ENCODE measurements at places on chromosomes 4 and X. TPM values are rescaled to one million over a fixed set of nuclear protein-coding genes. Genes with fewer than 3 reads are reported as not detected.
A peak's percentile ranks its signal among the peaks of the same experiment; 100 is the strongest.

GRCh38 chr4:6526671-6527091, 48.3 kb upstream of the MAN2B2 start:
- H3K4me3 ChIP-seq: no peak overlapping the region
- H3K27me3 ChIP-seq: no peaks in the 10 kb centered on the region
- no peak overlapping the region for H3K27ac ChIP-seq
- DNase-seq: no peak

GRCh38 chr4:65510976-65511375, 159.3 kb downstream of the EPHA5 start:
- H3K4me1 ChIP-seq: peaks cover 15% of the 10 kb centered on the region
- H3K36me3 ChIP-seq: no peaks in the 10 kb centered on the region
- H3K27me3 ChIP-seq: no peaks in the 10 kb centered on the region
- no peak overlapping the region for H3K27ac ChIP-seq

DNA sequence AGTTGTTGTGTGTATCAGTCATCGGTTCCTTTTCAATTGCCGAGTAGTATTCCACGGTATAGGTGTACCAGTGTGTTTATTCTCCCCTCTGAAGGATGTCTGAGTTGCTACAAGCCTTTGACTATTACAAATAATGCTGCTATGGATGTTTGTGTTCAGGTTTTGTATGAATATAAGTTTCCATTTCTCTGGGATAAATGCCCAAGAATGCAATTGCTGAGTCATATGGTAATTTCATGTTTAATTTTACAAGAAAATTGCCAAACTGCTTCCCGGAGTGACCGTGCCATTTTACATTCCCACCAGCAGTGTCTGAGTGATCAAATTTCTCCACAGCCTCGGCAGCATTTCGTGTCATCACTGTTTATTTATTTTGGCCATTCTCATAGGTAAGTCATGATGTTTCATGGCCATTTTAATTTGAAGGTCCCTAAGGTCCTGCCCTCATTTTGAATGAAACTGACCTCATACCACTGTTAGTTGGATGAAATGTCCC, 73.9 kb downstream of the IRF2 start:
- peaks cover 26% of the 10 kb centered on the region for H3K36me3 ChIP-seq
- peak overlapping the region; percentile 35 for H3K27ac ChIP-seq
- no peak overlapping the region for H3K4me3 ChIP-seq
- peak; percentile 61 for DNase-seq
- H3K27me3 ChIP-seq: no peaks in the 10 kb centered on the region
- H3K4me1 ChIP-seq: peaks cover 45% of the 10 kb centered on the region

The GPR119 gene
- not detected for total RNA-seq

The CC2D2A gene
- 3.9 TPM for total RNA-seq

GRCh38 chrX:71629467-71629866, 11.2 kb upstream of the CXCR3 start:
- H3K27ac ChIP-seq: no peak overlapping the region
- H3K4me1 ChIP-seq: no peaks in the 10 kb centered on the region
- no peaks in the 10 kb centered on the region for H3K27me3 ChIP-seq
- no peak for DNase-seq
- no peak overlapping the region for H3K4me3 ChIP-seq
- no peaks in the 10 kb centered on the region for H3K36me3 ChIP-seq

The ARHGAP36 gene
- not detected for total RNA-seq

The F9 gene
- total RNA-seq: not detected

DNA sequence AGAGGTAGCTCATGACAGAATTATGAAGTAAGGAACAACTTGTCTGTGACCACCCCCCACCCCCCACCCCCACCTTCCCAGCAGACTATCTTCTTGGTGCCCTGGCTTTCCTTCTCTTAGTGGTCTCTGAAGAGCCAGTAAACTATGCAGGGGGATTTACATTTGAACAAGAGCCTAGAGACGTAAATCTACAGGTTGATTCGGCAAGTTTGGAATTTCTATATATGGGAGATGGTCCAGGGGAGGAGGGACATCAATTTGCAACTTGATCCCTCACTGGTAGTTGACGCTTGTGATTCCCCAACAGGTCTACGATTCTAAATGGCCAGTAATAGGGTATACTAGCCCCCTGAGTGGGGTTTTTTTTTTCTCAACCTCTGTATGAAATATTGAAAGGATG, 36.7 kb downstream of the IL13RA1 start:
- H3K4me1 ChIP-seq: no peaks in the 10 kb centered on the region
- H3K27me3 ChIP-seq: no peaks in the 10 kb centered on the region
- H3K4me3 ChIP-seq: no peak overlapping the region
- no peak for DNase-seq
- H3K36me3 ChIP-seq: no peaks in the 10 kb centered on the region

The AREG gene
- 0.25 TPM for total RNA-seq

The PHKA1 gene
- not detected for total RNA-seq

- H3K27ac ChIP-seq: peak overlapping the region; percentile 77
- no peak for DNase-seq
- H3K27me3 ChIP-seq: no peaks in the 10 kb centered on the region
- H3K4me3 ChIP-seq: no peak overlapping the region
- H3K4me1 ChIP-seq: peaks cover 35% of the 10 kb centered on the region
Measured at GRCh38 chr4:94516067-94516466, 64.3 kb downstream of the PDLIM5 start.

DNA sequence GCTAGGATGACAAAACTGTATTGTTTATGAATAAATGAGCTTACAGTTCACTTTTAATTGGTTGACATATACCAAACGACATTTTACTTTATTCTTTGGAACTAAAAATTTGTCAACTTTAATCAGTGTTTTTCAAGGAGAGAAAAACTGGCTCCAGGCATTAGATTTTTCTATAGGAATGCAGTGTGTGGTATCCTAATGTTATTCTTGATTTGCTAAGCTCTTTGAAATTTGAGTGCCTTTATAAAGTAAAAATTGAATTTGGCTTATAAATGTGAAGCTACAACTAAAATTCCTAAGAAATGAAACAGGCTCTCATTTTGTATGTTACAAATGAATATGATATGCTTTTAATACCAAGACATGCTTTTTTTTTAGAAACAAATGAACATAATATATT, 442.2 kb upstream of the TRAM1L1 start:
- H3K27me3 ChIP-seq: no peaks in the 10 kb centered on the region
- no peak overlapping the region for H3K27ac ChIP-seq
- no peaks in the 10 kb centered on the region for H3K36me3 ChIP-seq
- no peak for DNase-seq
- H3K4me3 ChIP-seq: no peak overlapping the region

- DNase-seq: no peak
- H3K4me1 ChIP-seq: peaks cover 10% of the 10 kb centered on the region
- H3K4me3 ChIP-seq: no peak overlapping the region
- H3K27ac ChIP-seq: no peak overlapping the region
Measured at GRCh38 chr4:155624478-155624877, 42.2 kb upstream of the GUCY1A1 start.

GRCh38 chr4:8829584-8829983, 42.1 kb downstream of the HMX1 start:
- DNase-seq: peak; percentile 13
- peaks cover 22% of the 10 kb centered on the region for H3K4me1 ChIP-seq
- no peaks in the 10 kb centered on the region for H3K27me3 ChIP-seq
- no peaks in the 10 kb centered on the region for H3K36me3 ChIP-seq
- no peak overlapping the region for H3K4me3 ChIP-seq

GRCh38 chr4:73902817-73903547, 33.8 kb downstream of the CXCL1 start:
- H3K4me1 ChIP-seq: no peaks in the 10 kb centered on the region
- no peaks in the 10 kb centered on the region for H3K27me3 ChIP-seq
- no peak for DNase-seq
- H3K27ac ChIP-seq: no peak overlapping the region

The UGT2A3 gene
- not detected for total RNA-seq

- H3K27ac ChIP-seq: no peak overlapping the region
- DNase-seq: no peak
- H3K4me3 ChIP-seq: peak overlapping the region; percentile 40
- H3K36me3 ChIP-seq: no peaks in the 10 kb centered on the region
Measured at GRCh38 chr4:337932-338758, 531 bp downstream of the ZNF141 start.

The HOPX gene
- total RNA-seq: 4.3 TPM

GRCh38 chr4:98210281-98210680, 50.9 kb upstream of the RAP1GDS1 start:
- no peaks in the 10 kb centered on the region for H3K4me1 ChIP-seq
- H3K27ac ChIP-seq: no peak overlapping the region
- no peak overlapping the region for H3K4me3 ChIP-seq
- H3K36me3 ChIP-seq: no peaks in the 10 kb centered on the region
- no peaks in the 10 kb centered on the region for H3K27me3 ChIP-seq

- DNase-seq: no peak
- no peaks in the 10 kb centered on the region for H3K36me3 ChIP-seq
- no peak overlapping the region for H3K27ac ChIP-seq
- no peak overlapping the region for H3K4me3 ChIP-seq
Measured at GRCh38 chr4:52840531-52841370, 21.4 kb upstream of the RASL11B start.

The ZMAT1 gene
- total RNA-seq: not detected

DNA sequence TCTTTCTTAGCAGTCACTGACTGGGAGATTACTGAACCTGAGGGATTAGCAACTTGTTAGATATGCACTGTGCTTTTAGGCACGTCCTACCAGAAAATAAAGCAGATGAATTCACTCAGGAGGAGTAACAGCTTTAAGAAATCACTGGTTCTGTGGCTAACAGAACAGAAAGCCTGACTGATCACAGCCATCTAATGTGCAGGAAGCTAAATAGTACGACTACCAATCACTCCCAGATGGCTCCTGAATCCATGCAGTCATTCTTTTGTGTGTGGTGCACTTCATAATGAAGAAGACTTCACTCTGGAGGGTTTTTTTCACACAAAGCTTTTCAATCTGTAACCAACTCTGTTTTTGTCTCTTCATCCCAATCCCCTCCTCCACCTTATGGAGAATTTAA, 305.3 kb upstream of the INTU start:
- no peaks in the 10 kb centered on the region for H3K36me3 ChIP-seq
- H3K4me1 ChIP-seq: no peaks in the 10 kb centered on the region
- no peak overlapping the region for H3K27ac ChIP-seq
- no peak overlapping the region for H3K4me3 ChIP-seq
- no peaks in the 10 kb centered on the region for H3K27me3 ChIP-seq

The APBB2 gene
- total RNA-seq: 13.1 TPM

GRCh38 chr4:84952776-84953175, 13.7 kb downstream of the WDFY3 start:
- no peak overlapping the region for H3K27ac ChIP-seq
- no peaks in the 10 kb centered on the region for H3K27me3 ChIP-seq
- H3K36me3 ChIP-seq: no peaks in the 10 kb centered on the region
- no peak overlapping the region for H3K4me3 ChIP-seq
- H3K4me1 ChIP-seq: peaks cover 22% of the 10 kb centered on the region

GRCh38 chr4:68183417-68183816, 53.7 kb upstream of the TMPRSS11F start:
- no peak overlapping the region for H3K27ac ChIP-seq
- no peak overlapping the region for H3K4me3 ChIP-seq
- no peak for DNase-seq
- H3K27me3 ChIP-seq: no peaks in the 10 kb centered on the region

DNA sequence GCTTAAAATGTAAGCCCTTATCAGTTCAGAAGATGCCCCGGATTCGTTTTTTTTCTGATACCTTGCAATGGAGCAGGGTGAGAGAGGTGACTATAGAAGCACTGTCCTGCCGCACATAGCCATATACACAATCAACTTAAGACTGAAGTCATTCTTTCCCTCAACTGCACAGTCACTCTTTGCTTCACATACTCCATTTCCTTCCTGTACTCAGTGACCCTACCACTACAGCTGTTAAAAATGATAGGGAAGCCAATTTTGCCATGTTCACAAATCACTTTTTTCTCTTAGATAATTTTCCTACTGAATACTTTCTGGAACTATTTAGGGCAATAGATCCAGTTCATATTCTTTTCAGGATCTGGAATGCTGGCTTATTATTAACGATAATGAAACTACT, 300.0 kb downstream of the ANK2 start:
- no peaks in the 10 kb centered on the region for H3K36me3 ChIP-seq
- no peak overlapping the region for H3K27ac ChIP-seq
- no peak for DNase-seq
- no peak overlapping the region for H3K4me3 ChIP-seq
- H3K27me3 ChIP-seq: no peaks in the 10 kb centered on the region
- peaks cover 9% of the 10 kb centered on the region for H3K4me1 ChIP-seq

The SLC9B1 gene
- 1.5 TPM for total RNA-seq

GRCh38 chrX:132539611-132540010, 50.8 kb upstream of the MBNL3 start:
- no peaks in the 10 kb centered on the region for H3K27me3 ChIP-seq
- no peaks in the 10 kb centered on the region for H3K36me3 ChIP-seq
- no peak overlapping the region for H3K27ac ChIP-seq
- no peaks in the 10 kb centered on the region for H3K4me1 ChIP-seq
- no peak overlapping the region for H3K4me3 ChIP-seq

DNA sequence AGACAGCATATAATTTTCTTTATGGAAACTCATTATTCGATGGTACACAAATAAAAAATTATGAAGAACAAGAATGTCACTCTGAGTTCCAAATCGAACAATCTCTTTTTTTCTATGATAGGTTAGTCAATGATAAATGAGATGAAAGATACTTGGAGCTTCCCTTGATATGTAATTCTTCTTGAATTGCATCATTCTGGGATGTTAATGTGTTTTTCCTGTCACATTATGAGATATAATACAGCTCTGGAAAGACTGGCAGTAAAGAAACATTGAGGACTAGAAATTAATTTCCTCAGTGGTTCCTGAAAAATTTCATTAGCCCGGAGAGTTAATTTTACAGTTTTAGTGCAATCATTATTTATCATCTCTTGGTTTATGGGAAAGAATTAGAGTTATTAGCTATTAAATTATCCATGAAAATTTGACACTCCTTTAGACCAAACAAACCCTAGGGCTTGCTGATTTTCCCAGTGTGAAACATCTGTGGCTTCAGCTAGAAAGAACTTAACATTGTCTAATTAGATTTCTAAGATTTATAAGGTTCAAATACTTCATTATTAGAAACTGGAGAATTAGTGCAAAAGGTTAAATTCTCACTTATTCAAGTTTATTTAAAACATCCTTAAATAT, 1546.6 kb upstream of the TENM3 start:
- H3K36me3 ChIP-seq: no peaks in the 10 kb centered on the region
- no peak for DNase-seq
- no peaks in the 10 kb centered on the region for H3K27me3 ChIP-seq

GRCh38 chr4:57023104-57023503, 44.4 kb downstream of the POLR2B start:
- peaks cover 36% of the 10 kb centered on the region for H3K4me1 ChIP-seq
- H3K36me3 ChIP-seq: peaks cover 94% of the 10 kb centered on the region
- H3K27ac ChIP-seq: peak overlapping the region; percentile 14
- no peak overlapping the region for H3K4me3 ChIP-seq
- DNase-seq: peak; percentile 57
- no peaks in the 10 kb centered on the region for H3K27me3 ChIP-seq

DNA sequence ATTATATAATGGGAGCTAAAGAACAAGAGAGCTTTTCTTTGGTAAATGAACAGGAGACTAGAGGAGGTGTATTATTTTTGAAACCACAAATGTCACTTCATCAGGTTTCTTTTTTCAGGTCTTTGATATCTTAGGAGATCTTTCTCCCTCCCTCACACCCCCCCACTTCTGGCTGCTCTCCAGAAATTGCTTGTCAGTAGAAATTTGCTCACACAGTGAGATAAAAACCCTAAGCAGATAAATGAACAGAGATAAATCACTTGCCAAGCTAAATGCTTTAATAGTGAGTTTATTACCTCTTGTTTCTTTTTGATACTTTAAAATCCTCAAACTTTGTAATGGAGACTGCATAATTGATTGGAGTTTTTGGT, 421.2 kb upstream of the TENM3 start:
- no peak for DNase-seq
- no peak overlapping the region for H3K27ac ChIP-seq
- H3K4me1 ChIP-seq: peaks cover 11% of the 10 kb centered on the region
- H3K4me3 ChIP-seq: no peak overlapping the region
- H3K36me3 ChIP-seq: no peaks in the 10 kb centered on the region

All from SJSA1 (cell line).